ENCODE measurements at places on chromosomes 2 and 18.

DNA sequence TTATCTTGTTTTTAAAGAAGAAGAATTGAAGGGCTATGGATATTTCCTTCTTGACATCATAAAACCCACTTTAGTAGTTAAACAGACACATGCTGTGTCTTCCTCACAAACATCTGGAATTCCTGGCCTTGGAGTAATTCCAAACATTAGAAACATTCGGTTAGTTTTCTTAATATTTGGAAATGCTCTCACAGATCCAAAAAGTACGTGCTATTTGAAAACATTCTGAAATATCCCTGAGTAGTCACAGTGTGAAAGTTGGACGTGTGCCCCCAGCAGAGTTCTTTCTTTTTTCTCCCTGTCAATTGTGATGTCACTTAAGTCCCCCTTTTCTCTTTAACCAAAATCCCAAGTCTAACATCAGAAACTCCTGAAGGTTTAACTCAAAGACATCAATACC is 91.3 kb downstream of the ANTXR1 start:
- no peak for DNase-seq

GRCh38 chr2:70769450-70769849 is 1.4 kb upstream of the ADD2 start:
- DNase-seq, result no peak

- no peak for DNase-seq
These were observed 279.3 kb downstream of the TSN start for GRCh38 chr2:122034777-122035176.

- DNase-seq, result no peak
These were observed 522.7 kb downstream of the THSD7B start for GRCh38 chr2:137287913-137288639.

DNA sequence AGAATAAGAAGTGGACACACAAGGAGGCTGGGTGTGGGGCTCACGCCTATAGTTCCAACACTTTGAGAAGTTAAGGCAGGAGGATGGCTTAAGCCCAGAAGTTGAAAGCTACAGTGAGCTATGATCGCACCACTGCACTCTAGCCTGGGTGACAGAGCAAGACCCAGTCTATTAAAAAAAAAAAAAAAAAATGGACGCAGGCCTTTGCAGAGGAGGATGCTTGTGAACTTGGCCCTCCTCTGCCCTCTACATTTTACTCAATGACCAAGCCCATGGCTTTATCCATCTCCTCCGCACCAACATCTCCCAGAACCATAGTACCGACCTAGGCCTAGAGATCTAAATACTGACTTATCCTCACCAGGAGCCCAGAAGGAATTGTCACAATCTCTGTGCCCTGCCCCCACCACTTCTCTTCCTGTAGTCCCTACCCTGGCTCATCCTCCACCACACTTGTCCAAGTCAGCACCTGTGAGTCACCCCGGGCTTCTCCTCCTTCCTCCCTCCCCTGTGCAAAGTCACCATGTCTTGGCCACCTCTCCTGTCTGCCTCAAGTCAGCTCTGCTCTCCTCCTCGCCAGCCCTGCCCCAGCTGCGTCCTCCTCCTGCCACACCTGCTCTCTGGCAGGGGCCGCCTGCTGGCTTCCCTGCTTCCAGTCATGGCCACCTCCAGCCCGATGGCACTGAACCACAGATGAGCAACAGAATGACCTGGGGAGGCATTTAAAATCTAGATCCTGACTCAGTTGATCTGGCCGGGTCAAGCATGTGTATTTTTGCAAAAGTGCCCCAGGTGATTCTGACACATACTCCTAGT is 35.8 kb upstream of the ASPRV1 start:
- DNase-seq, result peak; percentile 30

DNA sequence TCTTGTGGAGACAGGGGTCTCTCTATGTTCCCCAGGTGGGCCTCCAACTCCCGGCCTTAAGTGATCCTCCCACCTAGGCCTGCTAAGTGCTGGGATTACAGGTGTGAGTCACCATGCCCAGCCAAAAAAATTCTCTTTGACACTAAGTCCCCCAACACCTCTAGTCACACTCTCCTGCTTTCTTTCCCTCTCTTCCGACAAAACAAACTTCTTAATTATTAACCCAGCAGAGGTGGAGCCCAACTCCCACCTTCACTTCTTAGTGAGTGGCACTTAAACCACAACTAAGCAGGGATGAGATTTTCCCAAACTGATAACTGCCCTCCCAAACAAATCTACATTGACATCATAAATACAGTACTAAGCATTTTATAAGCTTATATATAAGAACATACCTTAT is 60.5 kb upstream of the PMAIP1 start:
- DNase-seq, result no peak

- DNase-seq, result no peak
These were observed 3.1 kb upstream of the KYNU start for GRCh38 chr2:142874293-142874814.

DNA sequence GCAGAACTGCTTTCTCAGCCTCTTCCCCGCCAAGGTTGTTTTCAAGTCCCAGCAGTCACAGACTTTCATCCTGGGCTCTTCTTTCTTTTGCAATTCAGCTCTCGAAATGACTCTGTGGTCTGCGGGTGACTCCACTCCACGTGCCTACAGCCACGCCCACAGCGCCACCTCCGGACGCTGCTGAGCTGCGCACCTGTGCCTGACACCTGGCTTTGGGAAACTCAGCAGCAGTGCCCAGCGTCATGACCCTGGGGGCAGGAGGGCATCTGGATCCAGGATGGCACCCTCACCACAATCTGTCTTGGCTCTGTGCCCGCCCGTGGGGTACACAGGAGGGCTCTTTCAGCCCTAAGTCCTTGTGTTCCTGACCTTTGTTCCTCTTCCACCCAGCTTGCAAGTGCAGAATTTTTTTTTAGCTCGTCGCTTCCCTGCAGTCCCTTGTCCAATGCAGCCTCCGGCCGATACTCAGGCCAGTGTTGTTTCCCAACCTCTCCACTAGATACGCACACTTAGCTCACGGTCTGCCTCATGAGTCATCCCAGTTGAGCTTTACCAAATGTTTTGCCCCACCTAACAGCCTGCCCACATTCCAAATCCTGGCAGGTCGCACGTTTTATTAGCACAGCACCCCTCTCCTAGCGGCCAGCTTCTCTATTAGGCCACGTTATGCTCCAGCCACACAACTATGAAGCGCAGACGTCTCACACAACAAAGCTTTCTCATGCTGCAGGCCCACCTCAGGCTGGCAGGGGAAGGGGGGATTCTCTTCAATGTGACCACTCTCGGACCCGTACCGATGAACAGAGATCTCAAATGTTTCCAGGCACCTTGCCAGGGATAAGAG is 6.5 kb upstream of the CAPN10 start:
- peak; percentile 89 for DNase-seq

DNA sequence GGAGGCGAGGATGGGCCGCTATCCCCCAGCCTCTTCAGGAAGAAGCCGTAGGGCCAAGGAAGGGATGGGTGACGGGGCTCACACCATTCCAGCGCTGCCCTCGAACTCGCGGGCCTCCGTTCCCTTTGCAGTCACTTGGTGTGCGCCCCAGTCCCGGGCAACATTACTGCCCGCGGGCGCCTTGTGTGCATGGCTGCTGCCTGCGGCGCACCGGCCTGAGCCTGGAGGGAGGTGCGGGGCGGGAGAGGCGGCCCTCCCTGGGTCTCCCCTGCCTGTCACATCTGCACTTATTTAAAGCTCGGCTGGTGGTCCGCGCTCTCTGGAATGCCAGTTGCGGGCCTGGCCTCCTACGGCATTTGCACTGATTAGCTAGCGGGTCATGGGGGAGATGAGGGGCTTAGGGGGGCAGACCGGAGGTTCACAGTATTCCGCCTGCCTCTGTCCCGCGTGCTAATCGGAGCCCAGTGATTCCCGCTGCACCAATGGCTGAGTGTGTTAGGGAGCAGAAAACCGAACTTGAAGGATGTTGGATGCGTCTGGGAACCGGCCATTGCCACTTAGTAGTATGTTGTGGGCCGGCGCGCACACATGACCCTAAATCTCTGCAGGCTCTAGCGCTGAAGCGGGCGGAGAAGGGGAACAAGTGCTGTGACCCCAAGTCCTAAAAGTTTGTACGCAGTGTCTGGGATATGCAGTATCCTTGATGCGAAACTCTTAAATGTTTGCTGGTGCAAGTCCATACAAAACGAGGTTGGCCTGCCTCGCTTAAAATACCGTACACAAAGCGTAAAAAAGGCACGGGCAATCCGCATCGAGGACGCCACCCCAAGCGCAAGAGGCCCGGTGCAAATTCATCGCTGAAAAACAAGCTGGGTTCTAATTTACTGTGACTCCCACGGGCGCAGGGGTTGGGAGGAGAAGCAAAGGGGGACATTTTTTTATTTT is 161.2 kb upstream of the SIX2 start:
- no peak for DNase-seq

DNA sequence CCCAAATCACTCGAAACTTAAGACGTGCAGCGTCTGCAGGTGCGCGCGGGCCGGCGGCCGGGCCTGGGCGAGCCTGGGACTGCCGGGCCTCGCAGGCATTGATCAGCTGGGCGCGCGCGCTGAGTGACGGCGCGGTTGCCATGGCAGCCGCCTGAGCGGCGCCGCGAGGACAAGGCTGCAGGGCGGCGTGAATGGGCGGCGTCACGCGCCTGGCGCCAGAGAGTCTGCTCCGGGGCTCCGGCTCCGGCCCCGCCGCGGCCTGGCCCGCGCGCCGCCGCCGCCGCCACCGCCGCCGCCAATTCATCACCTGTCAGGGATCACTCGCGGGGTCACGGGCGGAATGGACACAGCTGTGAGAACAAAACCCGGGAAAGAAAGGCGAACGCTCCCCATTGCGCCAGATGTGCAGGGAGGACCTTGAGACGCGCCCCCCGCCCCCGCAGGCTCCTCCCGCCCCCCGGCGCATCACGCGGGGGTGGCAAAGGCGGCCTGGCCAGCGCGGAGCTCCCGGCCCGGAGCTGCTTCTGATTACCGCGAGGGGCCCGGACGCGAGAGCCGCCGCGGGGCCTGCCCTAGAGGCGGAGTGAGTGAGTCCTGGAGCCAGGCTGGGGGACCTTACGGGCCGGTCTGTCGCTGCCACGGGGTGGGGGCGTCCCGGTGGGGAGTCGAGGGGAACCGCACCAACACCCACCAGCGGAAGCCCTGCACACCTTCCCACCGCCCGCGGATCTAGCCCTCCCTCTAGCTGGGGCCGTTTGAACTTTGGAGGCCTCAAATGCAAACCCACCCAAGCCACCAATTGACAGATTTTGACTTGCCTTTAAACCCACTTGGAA is 2.9 kb upstream of the ID2 start:
- peak; percentile 90 for DNase-seq

DNA sequence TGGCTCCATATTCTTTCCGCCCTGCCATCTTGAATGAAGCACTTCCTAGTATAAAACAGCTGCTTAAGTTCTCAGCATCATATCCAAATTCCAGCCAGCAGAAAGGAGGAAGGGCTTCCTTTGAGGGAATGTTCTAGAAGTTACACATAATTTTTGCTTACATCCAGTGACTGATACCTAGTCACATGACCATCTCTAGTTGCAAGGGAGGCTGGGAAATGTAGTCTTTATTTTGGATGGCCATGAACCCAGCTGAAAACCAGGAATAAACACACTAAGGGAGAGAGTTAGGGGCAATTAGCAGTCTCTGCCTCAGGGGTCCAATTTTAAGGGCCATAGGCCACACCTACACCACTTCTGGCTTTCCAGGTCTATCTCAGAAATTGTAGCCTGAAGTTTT is 57.8 kb upstream of the LMAN1 start:
- no peak for DNase-seq

DNA sequence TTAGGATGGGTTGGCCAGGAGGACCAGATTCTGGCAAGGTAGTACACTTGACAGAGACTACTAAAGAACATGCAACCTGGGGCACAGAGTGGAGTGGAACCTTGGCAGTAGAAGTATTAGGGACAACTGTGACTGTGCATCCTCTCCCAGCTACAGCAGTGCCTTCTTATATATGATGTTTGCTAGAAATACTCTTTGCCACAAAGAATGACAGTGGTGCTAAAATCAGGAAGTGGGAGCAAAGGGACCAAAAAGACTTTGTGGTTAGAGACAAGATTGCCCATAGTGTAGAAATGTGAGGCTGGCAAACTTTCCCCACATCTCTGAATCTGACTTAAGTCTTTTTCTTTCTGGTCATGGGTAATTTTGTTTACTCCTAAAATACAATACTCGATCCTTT is 9.4 kb upstream of the SLC38A11 start:
- DNase-seq, result no peak

GRCh38 chr2:107338571-107338970 is 452.6 kb upstream of the ST6GAL2 start:
- no peak for DNase-seq

DNA sequence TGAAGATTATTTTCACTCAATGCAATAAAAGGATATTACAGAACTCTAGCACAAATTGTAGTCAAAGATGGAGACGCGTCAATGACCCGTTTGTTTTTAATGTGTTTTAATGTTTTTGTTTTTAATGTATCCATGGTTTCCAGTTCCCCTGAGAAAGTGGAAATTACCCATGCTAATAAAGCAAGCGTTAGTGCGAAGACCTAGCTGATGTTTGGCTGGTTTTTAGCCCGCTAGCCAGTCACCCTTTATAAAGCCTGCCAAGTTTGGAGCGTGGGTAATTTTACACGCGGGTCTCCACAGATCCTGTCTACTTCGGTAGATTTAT is 430 bp upstream of the CHMP1B start:
- no peak for DNase-seq

DNA sequence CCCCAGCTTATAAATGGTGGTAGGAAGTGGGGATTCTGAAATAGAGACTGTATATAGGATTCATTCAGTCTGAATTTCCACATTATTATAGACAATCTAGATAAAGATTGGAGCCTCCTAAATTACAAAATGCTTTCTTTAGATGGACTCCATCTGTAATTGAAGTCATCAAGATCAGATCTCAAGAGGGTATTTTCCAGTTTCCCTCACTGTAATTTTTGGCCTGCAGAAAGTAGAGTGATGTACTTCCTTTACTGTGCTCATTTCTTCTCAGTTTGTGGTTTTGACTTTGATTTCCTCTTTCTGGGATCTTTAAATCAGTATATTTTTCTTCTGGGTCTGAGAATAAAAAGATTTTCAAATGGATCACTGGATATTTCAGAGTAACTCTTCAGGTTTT is 7.2 kb downstream of the BABAM2 start:
- peak; percentile 45 for DNase-seq

GRCh38 chr18:57585855-57586250 is 649 bp downstream of the FECH start:
- peak; percentile 11 for DNase-seq

- DNase-seq, result no peak
These were observed 30.8 kb upstream of the HPCAL1 start for GRCh38 chr2:10271946-10272345.

DNA sequence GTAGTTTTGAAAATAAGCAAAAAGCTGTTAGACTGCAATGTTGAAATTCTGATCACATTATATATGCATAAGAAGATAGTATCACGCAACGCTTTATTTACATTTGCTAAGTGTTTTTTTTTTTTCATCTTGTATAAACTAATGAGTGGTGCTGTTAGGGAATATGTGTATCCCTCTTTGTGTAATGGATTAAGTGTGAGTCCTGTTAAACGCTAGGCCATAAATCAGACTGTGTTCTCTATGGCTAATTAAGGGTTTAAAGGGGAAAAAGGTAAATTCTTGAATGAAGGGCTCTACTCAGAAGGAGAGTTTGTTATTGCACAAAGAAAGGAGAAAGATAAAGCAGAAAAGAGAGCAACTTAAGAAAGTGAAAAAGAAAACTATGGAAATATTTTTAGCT is 4.8 kb upstream of the ASXL3 start:
- DNase-seq, result no peak
